Astrocyte of the hippocampus (primary cell): ENCODE measurements at places on chromosomes 6 and 20.

DNA sequence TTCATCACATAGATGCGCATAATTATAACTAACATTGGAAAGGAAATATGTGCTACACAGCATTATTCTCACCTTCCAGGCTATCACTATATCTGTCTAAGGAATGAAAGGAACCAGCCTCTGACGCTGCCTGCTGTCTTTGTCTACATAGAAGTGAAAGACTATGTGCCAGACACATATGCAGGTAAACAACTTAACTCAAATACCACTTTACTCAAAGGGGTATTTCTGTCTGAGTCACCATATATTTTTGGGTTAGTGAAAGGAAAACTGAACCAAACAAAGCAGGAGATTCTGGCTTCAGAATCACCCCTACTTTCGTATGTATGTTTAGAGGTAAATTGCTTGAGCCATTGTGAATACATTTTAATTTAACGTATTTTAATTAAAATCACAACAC is 328.6 kb upstream of the PLCB4 start:
- DNase-seq: no peak

GRCh38 chr6:41529049-41529448 is 17.1 kb upstream of the FOXP4 start:
- DNase-seq: no peak

DNA sequence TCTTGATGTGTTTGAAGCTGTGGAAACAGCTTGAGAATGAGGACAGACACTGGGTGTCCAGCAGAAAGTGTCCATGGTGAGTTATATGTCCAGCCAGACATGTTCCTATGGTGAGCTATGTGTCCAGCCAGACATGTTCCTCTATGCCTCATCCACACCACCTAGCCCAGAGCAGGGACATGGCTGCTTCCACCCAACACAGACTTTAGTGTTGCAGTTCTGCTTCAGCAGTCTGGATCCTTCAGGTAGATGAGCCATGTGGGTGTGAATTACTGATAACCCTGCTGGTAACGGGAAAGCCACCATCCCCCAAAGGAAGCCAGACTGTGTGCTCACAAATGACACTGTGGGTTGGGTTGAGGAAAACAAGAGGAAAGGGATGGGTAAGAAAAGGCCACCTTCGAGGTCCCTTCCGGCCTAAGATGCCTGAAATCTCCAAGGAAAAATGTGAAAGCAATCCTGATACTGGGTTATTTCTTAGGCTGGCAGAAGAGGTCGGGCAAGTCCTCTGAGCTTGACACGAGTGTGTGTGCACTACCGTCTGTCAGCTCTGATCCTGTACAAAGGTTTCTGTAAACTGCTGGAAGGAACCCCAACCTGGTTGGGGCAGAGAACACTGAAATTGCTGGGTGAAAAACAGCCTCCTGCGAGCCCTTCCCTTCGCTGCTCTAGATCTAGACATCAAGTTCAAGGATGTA is 77.8 kb downstream of the NINL start:
- DNase-seq: no peak

DNA sequence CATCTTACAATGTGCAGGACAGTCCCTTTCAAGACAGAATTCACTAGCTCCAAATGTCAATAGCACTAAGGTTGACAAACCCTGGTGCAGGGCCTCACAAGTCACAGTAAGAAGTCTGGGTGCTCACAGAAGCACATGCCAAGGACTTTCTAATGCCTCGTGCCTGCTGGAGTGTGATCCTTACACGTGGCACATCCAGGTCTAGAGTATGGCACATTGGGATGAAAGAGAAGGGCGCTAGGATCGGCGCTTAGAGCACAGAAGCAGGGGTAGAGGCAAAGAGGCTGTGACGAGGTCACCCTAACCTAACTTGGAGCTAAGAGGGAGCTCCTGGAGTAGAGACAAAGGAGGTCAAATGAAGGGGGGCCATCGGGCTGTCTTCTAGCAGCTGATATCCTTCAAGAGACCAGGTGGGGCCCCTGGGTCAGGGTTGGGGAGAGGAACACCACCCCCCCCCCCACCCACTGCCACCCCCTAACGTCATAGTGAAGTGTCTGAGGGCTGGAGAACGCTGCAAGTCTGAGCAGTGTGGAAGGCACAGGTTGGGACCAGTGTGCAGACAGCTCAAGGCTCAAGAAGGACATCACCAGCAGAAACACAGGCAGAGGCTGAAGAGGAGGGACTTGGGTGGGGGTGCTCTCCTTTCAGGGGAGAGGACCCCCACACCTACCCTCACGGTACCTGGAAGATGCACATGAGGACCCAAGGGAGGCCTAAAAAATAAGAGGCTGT is 97.8 kb upstream of the MRPS10 start:
- no peak for DNase-seq

DNA sequence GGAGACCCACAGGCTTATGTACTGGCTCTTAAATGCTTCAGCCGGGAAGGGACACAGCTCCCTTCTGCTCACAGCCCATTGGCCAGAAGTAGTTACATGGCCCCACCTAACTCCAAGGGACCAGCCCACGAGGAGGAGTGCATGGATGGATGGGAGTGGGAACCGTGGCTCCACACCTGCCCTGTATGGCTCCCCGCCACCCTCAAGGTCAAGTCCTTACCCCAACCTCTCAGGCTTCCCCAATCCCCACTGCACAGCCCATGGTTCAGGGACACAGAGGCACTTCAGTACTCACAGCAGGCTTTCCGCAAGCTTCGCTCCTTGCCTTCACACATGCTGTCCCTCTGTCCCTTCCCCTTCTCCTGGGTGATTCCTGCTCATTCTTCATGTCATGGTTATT is 137.9 kb upstream of the KCNG1 start:
- no peak for DNase-seq

GRCh38 chr6:30841644-30842504 is 42.4 kb upstream of the DDR1 start:
- DNase-seq: peak; percentile 46

DNA sequence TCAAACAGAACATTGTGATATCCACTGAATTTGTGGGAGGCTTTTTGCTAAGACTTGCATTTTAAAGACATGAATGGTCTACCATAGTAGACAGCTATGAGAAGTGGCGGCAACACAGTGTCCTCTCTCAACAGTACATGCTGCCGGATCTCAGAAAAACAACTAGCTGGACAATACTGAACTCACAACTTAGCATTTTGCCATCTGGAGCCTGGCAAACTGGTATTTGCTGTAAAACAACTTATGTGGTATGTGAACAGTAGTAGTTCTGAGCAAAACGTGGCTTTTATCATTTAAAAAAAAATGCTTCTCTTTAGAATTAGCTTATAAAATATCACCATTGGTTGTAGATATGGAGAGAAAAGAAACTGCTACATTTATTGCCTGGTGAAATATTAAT is 3.3 kb upstream of the PXDC1 start:
- DNase-seq: no peak

- peak; percentile 68 for DNase-seq
Observed at GRCh38 chr20:53748821-53749421, 155.3 kb upstream of the ZNF217 start.

DNA sequence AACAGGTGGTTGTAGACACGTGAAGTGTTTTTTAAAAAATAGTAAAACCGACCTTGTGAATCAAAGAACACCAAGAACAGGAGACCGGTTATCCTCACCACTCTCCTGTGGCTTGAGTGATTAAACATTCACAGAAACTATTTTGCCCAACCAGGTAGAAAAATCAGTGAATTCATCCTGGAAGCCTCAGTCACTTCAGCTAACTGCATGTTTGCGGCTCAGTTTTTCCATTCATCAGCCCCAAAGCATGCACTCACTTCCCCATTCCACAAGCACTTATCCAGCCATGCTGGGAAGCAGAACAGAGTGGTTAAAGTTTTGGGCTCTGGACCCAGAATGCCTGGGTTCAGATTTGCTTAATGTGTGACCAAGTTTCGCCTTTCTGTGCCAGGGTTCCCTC is 2.4 kb downstream of the LRRN4 start:
- DNase-seq: peak; percentile 90

DNA sequence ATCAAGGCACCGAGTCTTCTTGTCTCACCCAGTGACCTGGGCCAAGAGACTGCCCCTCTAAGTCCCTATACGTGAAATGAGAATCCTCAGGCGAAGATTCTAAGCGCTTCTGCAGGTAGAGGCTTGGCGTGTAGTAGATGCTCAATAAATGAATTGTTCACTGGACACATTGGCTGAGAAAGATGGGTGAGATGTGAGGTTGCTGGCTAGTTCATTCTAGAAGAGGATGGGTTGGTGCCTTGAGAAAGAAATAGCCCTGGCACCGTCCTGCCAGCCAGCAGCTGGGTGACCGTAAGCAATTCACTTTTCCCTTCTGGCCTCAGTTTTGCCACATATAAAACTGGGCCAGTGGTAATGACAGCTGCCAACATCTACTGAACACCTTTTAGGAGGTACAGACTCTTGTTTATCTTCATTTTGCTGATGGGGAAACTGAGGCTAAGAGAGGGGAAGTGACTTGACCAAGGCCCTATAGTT is 1.4 kb downstream of the SRC start:
- DNase-seq: no peak

- no peak for DNase-seq
Observed at GRCh38 chr20:48326868-48327267, 500.9 kb downstream of the PREX1 start.

DNA sequence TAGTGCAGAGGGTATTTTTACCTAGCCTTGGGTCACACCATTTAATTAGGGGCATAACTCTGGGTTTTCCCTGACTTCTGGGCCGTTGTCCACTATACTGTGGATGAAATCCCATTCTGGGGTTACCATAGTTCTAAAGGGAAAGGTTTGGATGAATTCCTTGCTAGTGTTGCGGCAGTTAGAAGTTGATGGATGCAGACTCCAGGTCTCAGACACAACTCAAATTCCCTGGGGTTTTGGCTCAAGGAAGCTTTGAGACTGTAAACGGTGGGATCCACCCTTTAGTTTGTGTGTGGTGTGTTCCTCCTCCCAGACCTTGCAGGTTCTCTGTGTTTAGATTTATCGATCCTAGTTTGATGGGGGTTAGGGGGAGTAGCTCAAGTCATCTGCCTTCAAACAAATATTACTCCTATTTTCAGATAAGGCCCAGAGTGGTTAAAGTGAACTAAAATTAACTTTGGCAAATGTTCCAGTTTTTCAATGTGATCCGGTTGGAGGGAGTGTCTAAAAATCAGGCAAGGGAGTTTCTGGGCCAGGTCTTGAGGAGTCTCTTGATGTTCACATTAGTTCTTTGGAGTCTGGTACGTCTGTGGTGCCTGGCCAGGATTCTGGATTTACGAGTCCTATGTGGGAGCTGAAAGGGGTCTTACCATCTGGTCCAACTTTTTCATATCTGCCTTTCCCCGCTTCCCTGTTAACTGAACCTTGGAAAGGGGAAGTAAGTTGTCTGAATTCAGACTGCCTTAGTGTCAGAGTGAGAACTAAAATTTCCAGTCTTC is 1.5 kb downstream of the RALY start:
- DNase-seq: peak; percentile 42

- DNase-seq: peak; percentile 52
Observed at GRCh38 chr6:5998711-5999687, 7.7 kb downstream of the NRN1 start.

- DNase-seq: no peak
Observed at GRCh38 chr6:18380158-18380836, 6.9 kb upstream of the RNF144B start.

DNA sequence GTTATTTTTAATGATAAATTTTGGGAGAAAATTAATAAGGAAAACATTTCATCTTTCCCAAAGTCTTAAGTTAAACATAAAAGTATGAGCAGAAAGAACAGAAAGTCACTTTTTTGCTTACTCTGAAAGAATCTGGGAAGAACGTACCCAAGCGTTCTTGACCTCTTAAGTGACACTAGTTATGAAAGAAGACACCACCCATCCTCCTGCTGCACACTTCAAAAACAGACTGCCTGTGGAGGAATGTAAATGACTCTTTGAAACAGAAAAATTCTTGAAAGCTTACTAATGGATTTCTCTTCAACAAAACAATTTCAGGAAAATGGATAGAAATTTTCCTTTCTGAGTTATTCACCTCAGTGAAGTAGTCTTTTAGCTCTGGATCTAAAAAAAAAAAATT is 227.7 kb downstream of the MEI4 start:
- DNase-seq: peak; percentile 9

GRCh38 chr20:1657556-1658334 is at the start of gene SIRPG:
TSS of gene SIRPG (minus strand) at chr20:1657779. CDS start at chr20:1657714, 65 bp downstream.
- DNase-seq: no peak

DNA sequence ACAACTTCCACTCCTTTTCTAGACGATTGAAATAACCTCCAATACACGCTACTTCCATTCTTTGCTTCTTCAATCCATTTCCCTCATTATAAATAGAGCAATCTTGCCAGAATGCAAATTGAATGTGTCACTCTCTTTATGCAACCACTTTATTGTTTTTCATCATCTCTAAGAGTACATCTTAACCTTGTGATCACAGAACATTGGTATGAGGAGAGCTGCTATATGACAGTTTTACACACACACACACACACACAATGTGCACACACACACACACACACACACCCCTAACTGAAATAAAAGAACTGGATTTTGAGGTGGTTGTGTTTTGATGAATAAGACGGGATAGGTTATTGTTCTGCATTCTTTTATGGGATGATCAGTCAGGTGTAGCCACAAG is 187.0 kb downstream of the HDGFL1 start:
- DNase-seq: peak; percentile 55

- DNase-seq: no peak
Observed at GRCh38 chr6:107560657-107561056, 70.7 kb downstream of the SOBP start.

- DNase-seq: peak; percentile 95
Observed at GRCh38 chr20:35307666-35308653, 15.7 kb upstream of the FAM83C start.

- no peak for DNase-seq
Observed at GRCh38 chr6:155996151-155996550, 540.5 kb upstream of the NOX3 start.

DNA sequence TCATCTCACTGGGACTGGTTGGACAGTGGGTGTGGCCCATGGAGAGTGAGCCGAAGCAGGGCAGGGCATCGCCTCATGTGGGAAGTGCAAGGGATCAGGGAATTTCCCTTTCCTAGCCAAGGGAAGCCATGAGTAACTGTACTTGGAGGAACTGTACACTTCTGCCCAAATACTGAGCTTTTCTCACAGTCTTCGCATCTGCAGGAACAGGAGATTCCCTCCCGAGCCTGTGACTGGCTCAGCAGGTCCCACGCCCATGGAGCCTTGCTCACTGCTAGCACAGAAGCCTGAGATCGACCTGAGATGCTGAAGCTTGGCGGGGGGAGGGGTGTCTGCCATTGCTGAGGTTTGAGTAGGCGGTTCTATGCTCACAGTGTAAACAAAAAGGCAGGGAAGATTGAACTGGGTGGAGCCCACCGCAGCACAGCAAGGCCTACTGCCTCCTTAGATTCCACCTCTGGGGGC is 10.4 kb upstream of the CALHM5 start:
- DNase-seq: no peak

DNA sequence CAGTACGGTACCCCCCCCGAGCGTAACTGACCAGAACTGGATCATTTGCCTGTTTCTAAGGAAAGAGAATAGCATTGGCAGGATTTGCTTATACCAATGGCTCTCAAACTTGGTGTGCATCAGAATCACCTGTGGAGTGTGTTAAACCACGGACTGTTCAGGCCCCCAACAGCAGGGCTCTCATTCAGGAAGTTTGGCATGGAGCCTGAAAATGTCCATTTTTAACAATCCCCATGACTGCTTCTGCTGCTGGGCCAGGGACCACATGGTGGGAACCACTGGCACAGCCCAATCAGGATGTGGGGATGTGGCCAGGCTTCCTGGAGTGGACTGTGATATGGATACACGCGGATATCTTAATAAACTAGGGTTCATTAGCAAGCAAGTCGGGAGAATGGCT is 53.9 kb downstream of the GTF2H5 start:
- DNase-seq: no peak
